ENCODE measurements at places on chromosomes 13 and 19.

DNA sequence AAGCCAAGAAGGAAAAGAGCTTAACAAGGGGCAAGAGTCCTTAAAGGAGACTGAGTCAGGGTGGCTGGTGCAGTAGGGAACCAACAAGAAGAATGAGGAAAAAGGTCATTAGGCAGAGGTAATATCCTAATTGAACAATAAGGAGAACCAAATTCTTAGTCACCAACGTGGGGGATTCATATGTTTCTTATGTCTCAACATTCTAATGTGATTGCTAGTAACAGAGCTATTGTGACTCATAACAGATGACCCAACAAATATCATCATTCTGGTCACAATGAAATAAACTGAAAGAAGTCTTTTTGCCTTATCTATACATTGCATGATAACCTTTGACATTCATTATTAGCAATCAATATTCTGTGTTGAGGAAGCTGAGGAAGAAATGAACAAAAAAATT is 101.6 kb downstream of the RAP2A start:
- no peak for DNase-seq

DNA sequence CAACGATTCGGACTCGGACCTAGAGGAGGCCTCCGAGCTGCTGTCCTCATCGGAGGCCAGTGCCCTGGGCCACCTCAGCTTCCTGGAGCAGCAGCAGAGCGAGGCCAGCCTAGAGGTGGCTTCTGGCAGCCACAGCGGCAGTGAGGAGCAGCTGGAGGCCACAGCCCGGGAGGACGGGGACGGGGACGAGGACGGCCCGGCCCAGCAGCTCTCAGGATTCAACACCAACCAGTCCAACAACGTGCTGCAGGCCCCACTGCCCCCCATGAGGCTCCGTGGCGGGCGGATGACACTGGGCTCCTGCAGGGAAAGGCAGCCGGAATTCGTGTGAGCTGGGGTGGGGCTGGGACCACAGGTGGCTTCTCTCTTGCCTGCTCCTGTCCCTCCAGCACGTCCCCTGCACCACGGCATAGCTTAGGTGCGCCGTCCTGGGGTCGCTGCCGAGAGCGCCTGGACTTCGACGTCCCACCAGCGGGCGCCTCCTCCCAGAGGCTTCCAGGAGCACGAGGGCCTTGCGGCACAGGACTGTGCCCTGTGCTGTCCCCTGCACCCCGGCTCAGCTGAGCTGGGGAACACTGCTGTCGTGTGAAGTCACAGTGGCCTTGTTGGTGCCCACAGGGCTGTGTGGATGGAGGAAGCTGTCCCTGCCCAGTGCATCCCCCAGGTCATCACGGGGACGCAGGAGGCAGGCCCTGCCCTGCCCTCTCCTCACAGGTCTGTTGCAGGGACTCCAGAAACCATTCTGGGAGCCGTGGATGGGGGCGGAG is 9.3 kb downstream of the POLR2E start:
- DNase-seq, result no peak

GRCh38 chr19:4322942-4323665 is 15.5 kb downstream of the STAP2 start:
- DNase-seq, result no peak

DNA sequence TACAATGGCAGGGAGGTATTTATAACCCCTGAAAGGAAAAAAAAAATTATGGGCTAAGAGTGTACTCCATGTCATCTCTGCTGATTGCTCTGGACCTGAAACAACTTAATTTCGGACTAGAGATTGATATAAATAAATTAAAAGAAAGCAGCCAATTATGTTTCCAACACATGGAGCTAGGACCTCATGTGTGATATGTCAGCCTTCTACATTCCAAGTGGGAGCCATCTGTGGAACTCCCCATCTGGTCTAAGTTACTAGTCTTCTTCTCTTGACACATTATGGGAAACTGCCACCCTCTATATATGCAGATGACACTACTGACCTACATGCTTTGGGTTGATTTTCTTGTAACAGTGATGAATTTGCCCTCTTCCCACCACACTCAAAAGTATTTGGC is 86.1 kb downstream of the FLT1 start:
- no peak for DNase-seq

- no peak for DNase-seq
Measured at GRCh38 chr13:111977179-111977506, 89.8 kb upstream of the SOX1 start.

DNA sequence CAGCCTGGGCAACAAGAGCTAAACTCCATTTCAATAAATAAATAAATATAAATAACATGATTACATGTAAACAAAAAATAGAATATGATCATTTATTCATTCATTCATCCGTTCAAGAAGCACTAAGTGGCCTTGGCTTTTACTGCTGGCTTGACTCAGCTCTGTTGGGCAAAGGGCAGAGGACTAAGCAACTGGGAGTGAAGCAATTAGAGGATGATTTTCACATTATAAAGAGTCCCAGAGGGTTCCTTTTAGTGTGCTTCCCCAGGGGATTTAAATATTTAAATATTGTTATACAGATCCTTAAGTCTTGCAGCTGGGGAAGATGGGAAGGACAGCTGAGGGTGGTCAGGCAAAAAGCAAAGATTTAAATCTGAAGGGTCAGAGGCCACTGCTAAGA is 34.9 kb upstream of the FLT1 start:
- no peak for DNase-seq

DNA sequence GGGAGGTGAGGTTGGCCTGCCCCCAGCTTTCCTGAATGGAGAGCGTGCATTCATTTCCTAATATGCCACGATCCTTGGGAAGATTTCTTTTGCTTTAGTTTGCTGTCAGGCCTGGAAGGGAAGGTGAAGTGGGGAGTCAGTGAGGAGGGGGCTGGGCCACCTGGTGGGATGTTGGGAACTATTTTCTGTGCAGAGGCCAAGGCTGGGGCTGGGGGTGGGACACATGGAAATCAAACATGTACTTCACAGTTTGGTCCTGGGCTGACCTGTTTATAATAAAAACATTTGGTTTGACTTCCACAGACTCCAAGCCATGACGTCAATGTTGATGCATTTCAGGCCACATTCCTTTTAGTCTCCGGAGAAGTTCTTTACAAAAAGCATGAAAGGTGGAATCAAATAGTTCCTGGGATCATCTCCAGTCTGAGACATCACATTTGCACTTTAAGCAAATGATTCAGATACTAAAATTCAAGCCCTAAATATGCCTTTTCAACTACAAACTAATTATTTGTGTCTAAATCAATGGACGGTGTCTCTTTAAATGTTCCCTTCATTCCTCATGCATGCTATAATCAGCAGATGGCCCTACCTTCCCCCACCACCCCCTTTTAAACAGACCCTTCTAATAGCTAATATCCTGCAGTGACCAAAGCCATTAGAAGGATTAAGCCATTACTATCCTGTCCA is 41.5 kb upstream of the MEDAG start:
- peak; percentile 87 for DNase-seq

- DNase-seq, result no peak
Measured at GRCh38 chr13:92074658-92075057, 676.2 kb downstream of the GPC5 start.

- no peak for DNase-seq
Measured at GRCh38 chr13:35593651-35594050, 117.2 kb upstream of the MAB21L1 start.

- no peak for DNase-seq
Measured at GRCh38 chr19:6164906-6165531, 29.6 kb downstream of the ACSBG2 start.

DNA sequence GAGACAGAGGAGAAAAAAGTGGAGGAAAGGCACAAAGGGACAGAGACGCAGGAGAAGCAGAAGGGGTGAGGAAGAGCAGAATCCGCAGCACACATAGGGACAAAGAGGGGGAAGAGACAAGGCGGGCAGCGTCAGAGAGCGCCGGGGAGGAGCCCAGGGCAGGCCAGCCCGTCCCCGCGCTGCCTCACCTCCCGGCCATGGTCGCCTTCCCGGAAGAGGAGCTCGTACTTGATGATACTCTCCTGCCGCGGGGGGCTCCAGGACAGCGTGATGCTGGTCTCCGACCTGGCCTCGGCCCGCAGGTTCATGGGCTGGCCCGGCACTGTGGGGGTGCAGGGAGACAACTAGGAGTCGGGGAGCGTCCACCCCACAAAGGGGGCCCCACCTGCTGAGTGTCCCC is 100.6 kb downstream of the PTPRS start:
- no peak for DNase-seq
